ENCODE measurements at places on chromosomes 2 and 18.

- DNase-seq, result peak; percentile 94
Observed at GRCh38 chr18:37393945-37394609, 171.5 kb downstream of the CELF4 start.

GRCh38 chr2:141698500-141698899 lies 432.3 kb downstream of the LRP1B start:
- no peak for DNase-seq

DNA sequence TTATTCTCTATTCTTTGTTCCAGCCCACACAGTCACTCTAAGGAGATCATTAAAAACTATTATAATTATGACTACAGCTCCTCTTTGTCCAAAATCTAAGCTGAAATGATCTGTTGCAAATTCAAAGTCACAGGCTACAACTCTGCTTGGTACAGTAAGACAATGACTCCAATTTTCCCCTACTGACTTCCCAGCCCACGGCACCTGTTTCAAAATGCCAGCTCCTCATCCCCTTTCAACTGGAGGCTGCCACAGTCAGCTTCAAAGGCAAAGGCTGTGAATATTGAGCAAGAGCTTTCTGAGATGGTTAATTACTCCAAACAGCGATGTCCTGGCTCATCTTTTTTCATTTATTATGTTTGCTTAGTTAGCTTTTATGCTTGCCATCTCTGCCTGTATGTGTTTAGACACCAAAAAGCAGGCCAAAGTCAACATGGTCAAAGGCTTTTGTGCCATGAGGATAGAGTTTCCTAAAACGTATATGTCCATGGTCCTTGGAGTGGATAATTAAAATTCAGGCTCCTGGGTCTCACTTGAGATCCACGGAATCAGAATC lies 141.1 kb downstream of the DOCK10 start:
- no peak for DNase-seq

DNA sequence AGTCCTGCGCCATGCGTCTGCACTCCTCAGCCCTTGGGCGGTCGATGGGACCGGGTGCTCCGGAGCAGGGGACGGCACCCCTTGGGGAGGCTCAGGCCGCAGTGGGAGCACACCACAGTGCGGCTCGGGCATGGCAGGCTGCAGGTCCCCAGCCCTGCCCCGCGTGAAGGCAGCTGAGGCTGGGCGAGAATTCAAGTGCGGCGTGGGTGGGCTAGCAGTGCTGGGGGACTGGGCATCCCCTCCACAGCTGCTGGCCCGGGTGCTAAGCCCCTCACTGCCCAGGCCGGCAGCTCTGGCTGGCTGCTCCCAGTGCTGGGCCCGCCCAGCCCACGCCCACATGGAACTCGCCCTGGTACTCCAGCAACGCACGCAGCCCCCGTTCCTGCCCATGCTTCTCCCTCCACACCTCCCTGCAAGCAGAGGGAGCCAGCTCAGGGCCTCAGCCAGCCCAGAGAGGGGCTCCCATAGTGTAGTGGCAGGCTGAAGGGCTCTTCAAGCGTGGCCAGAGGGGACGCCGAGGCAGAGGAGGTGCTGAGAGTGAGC lies 198.3 kb upstream of the CNTNAP5 start:
- DNase-seq, result no peak

DNA sequence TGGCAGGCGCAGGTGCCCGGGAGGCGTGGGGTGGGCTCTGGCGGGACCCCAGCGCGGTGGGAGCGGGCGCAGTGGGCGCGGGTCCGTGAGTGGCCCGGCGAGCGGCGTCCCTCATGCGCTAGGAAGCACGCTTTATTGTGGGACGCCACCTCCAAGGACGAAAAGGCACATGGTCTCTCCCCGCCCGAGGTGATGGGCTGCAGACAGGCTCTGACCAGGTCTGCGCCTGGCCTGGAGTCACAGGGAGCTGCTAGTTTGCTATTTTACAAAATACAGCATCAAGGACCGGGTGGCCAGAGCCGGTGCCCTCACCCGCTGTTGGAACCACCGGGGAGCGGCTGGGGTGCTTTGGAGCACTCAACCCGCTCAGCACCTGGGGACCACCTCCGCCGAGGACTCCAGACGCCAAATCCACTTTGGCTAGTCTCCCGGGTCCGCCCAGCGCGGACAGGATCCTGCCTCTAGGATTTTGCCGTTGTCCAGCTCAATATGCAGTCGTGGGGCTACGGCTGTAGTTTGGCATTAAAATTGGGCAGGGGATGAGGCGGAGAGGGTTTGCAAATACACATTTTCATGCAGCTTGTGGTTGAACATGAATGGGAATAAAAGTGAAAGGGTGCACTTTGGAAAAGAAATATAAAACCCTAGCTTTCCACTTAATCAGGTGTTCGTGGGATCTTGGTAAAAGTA lies 65.4 kb downstream of the LRRFIP1 start:
- DNase-seq, result no peak

GRCh38 chr2:133085646-133086045 lies 415.6 kb upstream of the LYPD1 start:
- no peak for DNase-seq

DNA sequence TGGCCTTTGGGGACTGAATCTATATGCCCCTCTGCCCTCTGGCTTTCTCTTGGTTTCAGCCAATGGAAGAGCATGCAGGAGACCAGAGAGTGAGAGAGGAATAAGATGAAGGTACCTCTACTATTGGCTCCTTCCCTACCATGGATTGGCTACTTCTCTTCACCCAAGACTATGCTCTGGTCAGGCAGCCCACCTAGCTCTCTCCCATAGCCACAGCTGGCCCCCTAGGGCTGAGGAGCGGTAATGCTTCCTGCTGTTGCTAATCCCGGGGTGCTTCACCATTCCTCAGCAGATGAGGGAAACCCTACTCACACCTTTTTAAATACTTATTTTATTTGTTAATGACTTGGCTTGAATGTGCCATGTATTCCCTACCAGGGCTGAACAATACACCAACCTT lies 142.4 kb downstream of the MREG start:
- no peak for DNase-seq

GRCh38 chr2:43010438-43011157 lies 215.8 kb downstream of the ZFP36L2 start:
- no peak for DNase-seq

DNA sequence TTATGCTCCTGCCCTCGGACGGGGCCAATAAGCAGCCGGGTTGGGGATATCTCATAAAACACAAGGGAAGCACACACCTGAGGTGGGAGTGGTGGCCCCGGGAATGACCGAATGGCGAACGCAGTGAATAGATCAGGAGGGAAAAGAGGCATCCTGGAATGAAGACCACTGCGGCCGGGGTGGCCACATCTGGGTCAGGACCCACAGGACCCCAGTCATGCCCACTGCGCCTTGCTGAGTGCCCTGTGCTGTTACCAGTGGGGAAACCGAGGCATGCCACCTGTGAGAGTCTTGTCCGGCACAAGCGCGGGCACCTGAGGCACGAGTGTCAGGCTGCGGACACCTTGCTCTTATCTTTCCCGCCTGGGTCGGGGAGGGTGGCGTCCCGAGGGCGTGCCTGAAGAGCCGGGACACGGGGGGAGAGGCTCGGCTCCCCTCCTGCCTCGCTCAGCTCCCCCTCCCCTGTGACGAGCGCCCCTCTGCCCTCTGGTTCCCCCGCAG lies 1.6 kb downstream of the PDCD1 start:
- no peak for DNase-seq

DNA sequence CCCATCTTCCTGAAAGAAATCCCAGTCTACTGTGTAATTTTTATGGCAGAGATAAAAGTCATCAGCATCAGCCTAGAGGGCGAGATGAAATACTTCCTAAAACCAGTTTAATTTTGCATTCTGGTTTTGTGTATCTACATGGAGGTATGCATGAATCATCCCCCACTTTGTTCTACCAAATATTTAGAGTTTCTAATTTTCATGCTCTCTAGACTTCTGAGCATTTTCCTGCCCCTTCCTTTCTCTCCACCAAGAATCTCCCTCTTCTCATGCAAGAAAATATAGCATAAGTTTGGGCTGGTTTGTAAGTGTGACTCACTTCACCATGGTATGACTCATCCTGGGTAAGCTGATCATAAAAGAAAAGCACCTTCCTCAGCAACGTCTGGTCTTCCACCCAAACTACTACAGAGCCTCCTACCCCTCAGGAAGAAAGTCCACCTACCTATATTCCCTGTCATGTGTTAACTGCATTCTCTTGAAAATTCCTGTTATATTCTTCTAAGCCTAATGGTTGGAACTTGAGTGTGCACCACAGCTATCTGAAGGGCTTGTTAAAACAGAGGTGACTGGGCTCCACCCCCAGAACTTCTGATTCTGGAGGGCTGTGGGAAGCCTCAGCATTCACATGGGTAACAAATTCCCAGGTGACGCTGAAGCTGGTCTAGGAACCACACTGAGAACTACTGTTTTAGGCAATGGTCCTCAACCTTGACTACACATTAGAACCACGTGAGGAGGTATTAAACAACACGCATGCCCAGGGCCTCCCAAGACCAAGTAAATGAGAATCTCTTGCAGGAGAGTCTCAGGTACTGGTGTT lies 37.4 kb upstream of the RAPGEF4 start:
- DNase-seq, result peak; percentile 56

GRCh38 chr2:23924589-23925359 lies 2.1 kb downstream of the ATAD2B start:
- DNase-seq, result no peak

- DNase-seq, result no peak
Observed at GRCh38 chr2:134505446-134505845, 213.4 kb downstream of the TMEM163 start.
